Left hindlimb (tissue), 1 donor: ENCODE measurements at places on chromosomes 16 and 17.

GRCh38 chr16:67766291-67766690, 40.1 kb downstream of the RANBP10 start:
- no peak for DNase-seq

- no peak for DNase-seq
Measured at GRCh38 chr16:81522108-81522701, 77.6 kb downstream of the CMIP start.

DNA sequence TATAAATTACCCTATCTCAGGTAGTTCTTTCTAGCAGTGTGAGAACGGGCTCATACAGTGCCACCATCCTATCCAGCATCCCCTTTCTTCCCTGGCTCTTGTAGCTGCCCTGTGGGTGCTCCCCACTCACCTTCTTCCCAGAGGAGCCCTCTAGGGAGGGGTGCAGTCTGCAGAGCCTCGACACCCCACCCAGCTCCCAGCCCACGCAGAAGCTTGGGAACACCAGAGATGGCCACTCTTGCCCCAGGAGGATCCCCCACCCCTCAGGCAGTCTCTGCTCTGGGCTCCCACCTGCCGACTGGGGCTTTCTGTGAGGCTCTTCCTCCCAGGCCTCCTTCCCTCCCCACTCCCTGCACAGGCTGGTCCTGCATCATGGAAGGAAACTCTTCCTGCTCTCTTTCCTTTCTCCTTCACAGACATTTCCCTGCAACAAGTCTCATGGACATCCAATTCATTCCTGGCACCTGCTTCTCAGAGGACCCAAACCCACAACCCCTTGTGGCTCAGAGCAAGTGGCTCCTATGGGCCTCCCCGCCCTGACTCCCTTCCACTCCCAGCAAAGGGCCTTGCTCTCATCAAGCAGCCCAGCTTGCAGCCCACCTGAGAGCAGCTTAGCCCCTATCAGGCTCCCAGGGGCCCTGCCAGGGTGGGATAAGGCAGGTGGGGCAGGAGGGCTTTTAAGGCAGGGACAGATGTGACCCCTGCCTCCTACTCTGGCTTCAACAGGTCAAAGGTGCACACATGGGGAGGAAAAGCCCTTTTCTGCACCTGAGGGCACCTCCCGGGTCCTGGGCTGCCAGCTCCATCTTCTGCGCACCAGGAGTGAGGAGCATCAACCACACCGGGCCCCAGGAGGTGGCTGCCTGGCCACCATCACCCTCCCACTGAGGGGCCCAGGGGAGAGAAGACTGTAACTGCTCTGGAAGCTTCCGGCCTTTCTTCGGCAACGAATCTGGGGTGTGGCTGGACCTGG, 263.8 kb upstream of the TNRC6C start:
- no peak for DNase-seq

DNA sequence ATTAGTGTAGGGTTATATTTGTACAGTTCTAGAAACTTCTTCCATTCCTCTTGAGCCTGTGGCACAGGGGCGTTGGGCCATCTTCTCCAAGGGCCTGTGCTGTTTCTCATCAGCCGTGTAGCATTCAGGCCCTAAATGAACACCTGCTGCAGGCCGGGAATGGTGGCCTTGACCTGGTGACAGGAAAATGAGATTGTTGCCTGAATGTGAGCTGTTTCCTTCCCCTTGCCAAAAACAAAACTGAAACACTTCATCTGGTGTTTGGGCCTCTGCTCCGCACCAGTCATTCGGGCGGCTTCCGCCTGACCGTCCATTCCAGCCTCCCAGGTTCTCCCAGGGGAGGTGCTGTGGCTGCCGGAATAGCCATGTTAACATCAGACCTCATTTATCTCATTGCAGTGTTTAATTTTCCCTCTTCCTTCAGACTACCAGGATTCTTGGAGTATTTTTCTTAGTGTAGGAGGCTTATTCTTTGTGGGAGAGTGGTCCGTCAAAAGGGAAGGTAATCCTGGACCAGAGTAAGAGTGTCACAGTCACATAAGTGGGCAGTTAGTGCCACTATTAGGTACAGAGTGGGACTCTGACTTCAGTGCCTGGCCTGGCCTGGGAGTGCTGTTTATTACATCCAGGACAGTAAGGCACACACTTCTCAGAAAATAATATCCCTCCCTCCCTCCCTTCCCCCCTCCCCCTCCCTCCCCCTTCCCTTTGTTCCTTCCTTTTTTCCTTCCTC, 61.9 kb downstream of the WWP2 start:
- peak; percentile 65 for DNase-seq

GRCh38 chr16:28923652-28924398, 1.2 kb downstream of the RABEP2 start:
- no peak for DNase-seq

GRCh38 chr16:64974381-64974780, 147.5 kb downstream of the CDH11 start:
- no peak for DNase-seq

DNA sequence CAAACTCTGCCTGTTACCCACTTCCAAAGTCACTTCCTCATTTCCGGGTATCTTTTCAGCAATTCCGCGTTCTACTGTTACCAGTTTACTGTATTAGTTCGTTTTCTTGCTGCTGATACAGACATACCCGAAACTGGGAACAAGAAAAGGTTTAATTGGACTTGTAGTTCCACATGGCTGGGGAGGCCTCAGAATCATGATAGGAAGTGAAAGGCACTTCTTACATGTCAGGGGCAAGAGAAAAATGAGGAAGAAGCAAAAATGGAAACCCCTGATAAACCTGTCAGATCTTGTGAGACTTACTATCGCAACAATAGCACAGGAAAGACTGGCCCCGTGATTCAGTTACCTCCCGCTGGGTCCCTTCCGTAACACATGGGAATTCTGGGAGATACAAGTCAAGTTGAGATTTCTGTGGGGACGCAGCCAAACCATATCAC, 30.9 kb downstream of the PAFAH1B1 start:
- DNase-seq = no peak

DNA sequence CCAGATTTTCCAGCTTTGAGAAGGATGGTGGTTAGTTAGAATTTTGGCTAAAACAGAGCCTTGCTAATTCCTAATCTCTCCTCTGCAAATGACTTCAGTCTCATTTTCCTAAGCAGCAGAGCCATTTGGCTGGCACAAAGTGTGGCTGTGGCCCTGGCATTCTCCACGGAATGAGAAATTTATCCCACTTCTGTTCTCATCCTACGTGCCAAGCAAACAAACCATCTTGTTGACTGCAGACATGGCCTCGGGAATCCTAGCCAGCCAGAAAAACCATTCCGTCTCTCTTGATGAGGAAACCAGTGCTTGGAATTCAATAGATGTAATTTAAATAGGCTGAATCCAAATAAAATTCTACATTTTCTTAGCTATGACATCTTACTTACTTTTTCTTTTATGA, 34.1 kb upstream of the ELAC2 start:
- peak; percentile 56 for DNase-seq

- no peak for DNase-seq
Measured at GRCh38 chr17:20935740-20936139, 107.1 kb downstream of the USP22 start.

- no peak for DNase-seq
Measured at GRCh38 chr17:80738987-80739730, 194.5 kb downstream of the RPTOR start.

- DNase-seq = no peak
Measured at GRCh38 chr16:56686758-56687157, 4.5 kb downstream of the MT1X start.

DNA sequence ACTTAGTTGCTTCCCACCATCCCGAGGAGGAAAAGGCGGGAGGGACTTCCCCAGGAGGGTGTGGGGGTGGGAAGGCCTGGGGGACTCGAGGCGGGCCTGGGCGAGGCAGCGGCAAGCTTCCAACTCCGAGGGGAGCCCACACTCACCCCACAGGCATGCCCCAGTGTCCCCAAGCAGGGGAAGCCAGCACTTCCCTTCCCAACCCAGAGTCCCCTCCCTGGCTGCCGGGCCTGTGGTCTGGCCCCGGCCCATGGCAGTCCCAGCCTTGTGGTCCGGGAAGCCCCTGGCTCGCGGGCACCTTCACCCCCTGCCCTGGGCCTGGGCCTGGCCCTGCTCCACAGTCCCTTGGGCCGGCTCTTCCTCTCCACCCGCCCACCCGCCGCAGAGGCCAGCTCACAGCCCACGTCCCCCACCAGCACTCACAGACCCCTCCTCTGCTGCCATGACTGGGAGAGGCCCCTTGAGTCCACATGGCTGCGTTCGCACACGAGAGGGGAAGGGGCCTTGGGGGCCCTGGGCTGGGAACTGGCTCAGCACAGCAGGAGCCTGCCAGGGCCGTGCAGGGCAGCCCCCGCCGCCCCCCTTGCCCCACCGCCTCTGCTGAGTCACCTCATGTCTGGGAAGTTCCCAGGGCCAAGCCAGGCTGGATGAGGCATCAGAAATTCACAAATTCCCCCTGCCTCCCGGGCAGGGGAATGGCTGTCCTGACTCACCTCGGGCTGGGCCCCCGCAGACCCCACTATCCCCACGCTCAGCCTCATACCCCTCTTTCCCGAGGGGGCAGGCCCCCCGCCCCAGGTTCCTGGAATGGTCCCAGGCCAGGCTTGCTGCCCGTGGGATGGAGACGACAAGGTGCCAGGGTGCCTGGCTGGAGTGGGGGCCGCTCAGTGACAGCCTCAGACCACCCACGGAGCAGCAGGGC, 27.8 kb downstream of the BAHCC1 start:
- peak; percentile 91 for DNase-seq

- no peak for DNase-seq
Measured at GRCh38 chr16:8776129-8776584, 21.3 kb downstream of the TMEM186 start.

- peak; percentile 43 for DNase-seq
Measured at GRCh38 chr16:57756424-57757325, 21.1 kb downstream of the KATNB1 start.

- DNase-seq = no peak
Measured at GRCh38 chr17:40218006-40218739, 931 bp upstream of the WIPF2 start.

- DNase-seq = peak; percentile 99
Measured at GRCh38 chr17:47188876-47189731, at the start of gene CDC27. Gene CDC27 (minus strand): TSS chr17:47189295. CDS start chr17:47189172, 123 bp downstream.

DNA sequence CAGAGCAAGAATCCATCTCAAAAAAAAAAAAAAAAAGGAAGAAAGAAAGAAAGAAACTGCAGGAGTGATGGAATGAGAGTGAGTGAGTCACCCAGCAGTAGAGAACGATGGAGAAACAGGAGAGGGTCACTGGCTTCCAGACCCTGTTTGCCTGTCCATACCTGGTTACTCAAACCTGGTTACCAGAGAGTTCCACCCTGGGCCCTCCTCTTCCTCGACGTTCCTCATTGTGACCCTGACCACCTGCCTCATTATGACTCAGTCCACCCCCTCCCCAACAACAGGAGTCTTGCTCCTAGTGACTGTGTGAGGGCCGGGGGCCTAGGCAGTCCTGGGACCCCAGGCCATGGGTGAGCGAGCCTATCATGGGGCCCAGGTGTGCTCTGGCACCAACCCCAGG, at the start of gene SPEM3:
Gene SPEM3 (plus strand): TSS at position 301 of the 400 bp plus-strand sequence. CDS start 46 bp downstream, at position 347.
- DNase-seq = no peak

- no peak for DNase-seq
Measured at GRCh38 chr17:63822537-63822936, 4.7 kb upstream of the PSMC5 start.

- no peak for DNase-seq
Measured at GRCh38 chr16:79821911-79822310, 221.4 kb upstream of the MAF start.

- no peak for DNase-seq
Measured at GRCh38 chr17:27381007-27381501, 75.2 kb upstream of the KSR1 start.

DNA sequence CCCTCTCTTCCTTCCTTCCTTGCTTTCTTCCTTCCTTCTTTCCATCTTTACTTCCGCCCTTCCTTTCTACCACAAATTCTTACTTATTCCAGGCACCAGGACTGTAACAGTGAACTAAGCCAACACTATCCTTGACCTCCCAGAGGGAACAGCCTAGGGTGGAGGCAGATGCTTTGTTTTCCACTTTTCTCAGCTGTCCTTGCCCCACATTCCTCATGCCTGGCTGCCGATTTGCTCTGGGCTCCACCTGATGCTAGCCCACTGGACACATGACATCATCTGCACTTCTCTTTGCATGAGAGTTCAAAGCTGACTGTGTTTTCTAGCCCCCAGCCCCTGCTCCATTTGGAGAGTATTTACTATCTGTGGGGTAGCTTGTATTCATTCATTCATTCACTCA, 283.0 kb downstream of the MAF start:
- no peak for DNase-seq

DNA sequence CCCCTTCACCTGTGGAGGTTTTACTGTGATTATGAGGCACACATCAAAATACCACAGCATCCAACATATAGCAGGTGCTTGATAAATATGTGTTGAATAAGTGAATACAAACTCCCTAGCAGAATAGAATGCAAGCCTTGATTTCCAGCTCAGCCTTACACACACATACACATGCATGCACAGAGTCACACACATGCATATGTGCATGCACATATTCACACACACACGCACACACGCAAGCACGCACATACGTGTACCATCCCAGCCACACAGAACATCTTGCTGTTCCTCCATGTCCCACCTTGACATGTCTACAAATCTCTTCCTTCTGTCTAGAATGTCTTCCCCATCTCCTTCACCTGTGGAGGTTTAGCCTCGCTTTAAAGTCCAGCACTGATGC, 160.1 kb downstream of the GRIN2A start:
- no peak for DNase-seq

- no peak for DNase-seq
Measured at GRCh38 chr16:59220011-59220410, 485.9 kb upstream of the GOT2 start.

GRCh38 chr16:25177831-25178688, 38.7 kb upstream of the AQP8 start:
- DNase-seq = no peak

- no peak for DNase-seq
Measured at GRCh38 chr16:20873331-20873730, 26.8 kb downstream of the DCUN1D3 start.

GRCh38 chr16:72989579-72990551, 58.1 kb downstream of the ZFHX3 start:
- DNase-seq = peak; percentile 85

- no peak for DNase-seq
Measured at GRCh38 chr16:86949116-86949515, 368.1 kb downstream of the C16orf95 start.
